ENCODE measurements at places on chromosomes 13 and 19.

DNA sequence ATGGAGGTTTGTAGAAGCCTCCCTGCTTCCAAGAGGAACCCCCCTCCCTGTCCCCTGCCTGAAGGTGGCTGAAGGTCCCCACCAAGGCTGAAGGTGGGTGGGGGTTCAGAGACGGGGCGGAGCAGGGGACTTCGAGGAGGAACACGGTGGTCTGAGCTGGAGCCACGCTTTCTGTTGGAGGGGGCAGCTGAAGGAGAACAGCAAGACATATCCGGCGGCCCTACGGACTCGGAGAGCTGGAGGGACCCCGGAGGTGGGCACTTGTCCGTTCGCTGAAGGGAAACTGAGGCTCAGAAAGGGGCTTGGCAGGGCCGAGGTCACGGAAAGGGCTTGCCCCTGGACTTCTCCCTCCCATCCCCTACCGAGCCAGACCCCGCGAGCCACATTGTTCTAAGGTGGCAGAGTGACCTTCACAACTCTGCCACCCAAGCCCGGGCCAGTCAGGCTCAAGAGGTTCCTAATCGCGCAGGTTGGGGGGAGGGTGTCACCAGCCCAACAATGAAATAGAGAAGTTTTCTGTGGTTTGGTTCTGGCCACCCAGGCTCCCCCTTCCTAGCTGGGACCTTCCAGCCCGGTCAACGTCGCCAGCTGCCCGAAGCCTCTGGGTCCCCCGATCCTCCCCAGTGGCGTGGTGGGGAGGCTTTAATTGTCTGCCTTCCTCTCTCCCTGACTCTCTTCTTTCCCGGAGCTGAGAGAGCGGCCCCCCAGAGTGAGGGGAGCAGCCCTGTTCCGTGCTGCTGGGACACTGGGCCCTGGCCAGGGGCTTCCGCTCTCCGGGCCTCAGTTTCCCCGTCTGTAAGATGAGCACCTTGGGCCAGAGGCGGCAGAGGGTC is 15.5 kb upstream of the KCNN1 start:
- no peaks in the 10 kb centered on the region for H3K36me3 ChIP-seq
- no peak for DNase-seq
- H3K27ac ChIP-seq: no peak overlapping the region
- H3K4me1 ChIP-seq: peaks cover 37% of the 10 kb centered on the region
- H3K4me3 ChIP-seq: no peak overlapping the region
- H3K27me3 ChIP-seq: peaks cover 83% of the 10 kb centered on the region

DNA sequence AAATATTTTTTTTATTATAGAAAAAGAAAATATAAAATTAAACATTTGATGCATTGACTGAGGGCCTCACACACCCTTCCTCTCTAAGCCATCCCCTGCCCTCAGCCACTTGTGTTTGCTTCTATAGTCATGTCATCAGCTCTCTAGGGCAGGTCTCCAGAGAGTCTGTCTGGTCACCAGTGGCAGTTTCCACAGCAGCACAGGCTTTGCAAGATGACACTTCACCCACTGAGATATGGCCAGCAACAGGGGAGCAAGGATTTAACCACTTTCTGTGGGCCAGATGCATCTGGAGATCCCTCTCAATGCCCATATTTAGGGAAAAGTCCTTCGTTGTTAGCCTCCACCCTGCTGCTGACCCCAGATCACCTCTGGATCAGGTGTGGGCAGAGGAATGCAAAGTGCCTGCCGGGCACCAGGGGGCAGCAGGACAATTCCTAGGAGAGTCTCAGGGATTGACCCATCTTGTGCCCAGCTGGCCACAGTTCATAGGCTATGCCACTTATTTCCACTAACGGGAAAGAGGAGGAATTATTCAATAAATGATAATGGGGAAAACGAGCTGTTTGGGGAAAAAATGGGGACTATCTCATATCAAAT is 4.8 kb downstream of the ABCC4 start:
- H3K36me3 ChIP-seq: no peaks in the 10 kb centered on the region
- no peak overlapping the region for H3K4me3 ChIP-seq
- no peaks in the 10 kb centered on the region for H3K27me3 ChIP-seq
- peaks cover 44% of the 10 kb centered on the region for H3K4me1 ChIP-seq
- DNase-seq: peak; percentile 72

DNA sequence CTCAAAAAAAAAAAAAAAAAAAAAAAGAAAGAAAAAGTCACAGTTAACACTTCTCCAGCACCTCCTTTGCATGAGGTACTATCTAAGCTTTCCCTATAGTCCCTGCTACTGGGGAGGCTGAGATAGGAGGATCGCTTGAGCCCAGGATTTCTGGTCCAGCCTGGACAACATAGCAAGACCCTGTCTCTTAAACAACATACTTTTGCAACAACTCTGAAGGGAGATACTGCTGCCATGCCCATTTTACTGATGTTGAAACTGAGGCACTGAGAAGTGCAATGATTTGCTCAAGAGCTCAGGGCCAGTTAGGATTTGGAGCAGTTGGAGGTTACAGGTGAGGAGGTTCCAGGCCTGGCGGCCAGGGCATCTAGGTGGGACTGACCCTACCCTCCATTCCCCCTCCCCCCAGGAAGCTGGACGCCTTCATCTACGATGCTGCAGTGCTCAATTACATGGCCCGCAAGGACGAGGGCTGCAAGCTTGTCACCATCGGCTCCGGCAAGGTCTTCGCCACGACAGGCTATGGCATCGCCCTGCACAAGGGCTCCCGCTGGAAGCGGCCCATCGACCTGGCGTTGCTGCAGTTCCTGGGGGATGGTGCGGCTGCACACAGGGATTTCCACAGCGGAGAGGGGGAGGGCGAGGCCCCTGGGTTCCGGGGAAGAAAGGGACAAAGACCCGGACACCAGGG is 4.3 kb upstream of the GRWD1 start:
- peaks cover 28% of the 10 kb centered on the region for H3K4me1 ChIP-seq
- H3K27me3 ChIP-seq: peaks cover 79% of the 10 kb centered on the region
- DNase-seq: no peak
- H3K27ac ChIP-seq: no peak overlapping the region

GRCh38 chr13:41402691-41403511 is 54.4 kb upstream of the RGCC start:
- DNase-seq: no peak
- no peaks in the 10 kb centered on the region for H3K4me1 ChIP-seq
- H3K36me3 ChIP-seq: no peaks in the 10 kb centered on the region
- H3K4me3 ChIP-seq: no peak overlapping the region
- H3K27me3 ChIP-seq: no peaks in the 10 kb centered on the region
- H3K27ac ChIP-seq: no peak overlapping the region

Data from stomach (tissue), 19 donors.